Activated naive CD8-positive, alpha-beta T cell treated with anti-CD3 and anti-CD28 coated beads, Interleukin-2, amount 10 ng/mL, durations not matched to agents 7 days and 5 days (primary cell): ENCODE measurements at places on chromosomes 6 and 20.

GRCh38 chr6:158737082-158737709, 82.0 kb downstream of the EZR start:
- no peaks in the 10 kb centered on the region for H3K27me3 ChIP-seq
- H3K4me1 ChIP-seq = peaks cover 1% of the 10 kb centered on the region
- H3K4me3 ChIP-seq = no peak overlapping the region

- no peaks in the 10 kb centered on the region for H3K27me3 ChIP-seq
- H3K36me3 ChIP-seq = peaks cover 28% of the 10 kb centered on the region
- H3K27ac ChIP-seq = peak overlapping the region; percentile 73
- peaks cover 22% of the 10 kb centered on the region for H3K4me1 ChIP-seq
Observed at GRCh38 chr6:45156075-45156474, 172.1 kb upstream of the RUNX2 start.

DNA sequence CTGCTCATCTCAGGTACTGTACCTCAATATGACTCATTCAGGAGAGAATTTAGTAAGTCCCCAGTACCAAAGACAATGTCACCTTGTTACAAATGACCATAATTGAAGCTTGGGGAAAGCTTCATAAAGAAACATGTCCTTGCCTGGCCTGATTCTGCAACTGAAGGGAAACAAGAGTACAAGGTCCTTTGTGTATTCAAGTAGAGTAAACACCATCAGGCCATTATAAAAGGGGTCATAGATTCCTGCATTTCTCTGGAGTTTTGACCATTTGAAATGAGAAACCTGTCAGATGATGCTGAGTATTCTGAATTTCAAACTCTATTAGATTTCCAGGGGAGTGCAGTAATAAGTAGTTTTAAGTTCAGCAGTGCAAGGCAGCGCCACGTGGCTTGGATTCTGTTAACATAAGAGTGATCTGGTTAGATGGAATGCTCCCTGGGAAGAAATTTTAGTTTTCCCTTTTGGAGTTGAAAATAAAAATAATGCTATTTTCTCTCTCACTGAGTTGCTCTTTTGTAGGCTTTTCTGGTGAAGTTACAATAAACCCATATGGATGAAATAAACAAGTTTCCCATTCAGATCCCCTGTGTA, 1054.3 kb downstream of the EPHA7 start:
- no peaks in the 10 kb centered on the region for H3K4me1 ChIP-seq
- no peak for DNase-seq
- H3K27me3 ChIP-seq = no peaks in the 10 kb centered on the region
- H3K4me3 ChIP-seq = no peak overlapping the region
- H3K36me3 ChIP-seq = no peaks in the 10 kb centered on the region
- H3K27ac ChIP-seq = no peak overlapping the region

DNA sequence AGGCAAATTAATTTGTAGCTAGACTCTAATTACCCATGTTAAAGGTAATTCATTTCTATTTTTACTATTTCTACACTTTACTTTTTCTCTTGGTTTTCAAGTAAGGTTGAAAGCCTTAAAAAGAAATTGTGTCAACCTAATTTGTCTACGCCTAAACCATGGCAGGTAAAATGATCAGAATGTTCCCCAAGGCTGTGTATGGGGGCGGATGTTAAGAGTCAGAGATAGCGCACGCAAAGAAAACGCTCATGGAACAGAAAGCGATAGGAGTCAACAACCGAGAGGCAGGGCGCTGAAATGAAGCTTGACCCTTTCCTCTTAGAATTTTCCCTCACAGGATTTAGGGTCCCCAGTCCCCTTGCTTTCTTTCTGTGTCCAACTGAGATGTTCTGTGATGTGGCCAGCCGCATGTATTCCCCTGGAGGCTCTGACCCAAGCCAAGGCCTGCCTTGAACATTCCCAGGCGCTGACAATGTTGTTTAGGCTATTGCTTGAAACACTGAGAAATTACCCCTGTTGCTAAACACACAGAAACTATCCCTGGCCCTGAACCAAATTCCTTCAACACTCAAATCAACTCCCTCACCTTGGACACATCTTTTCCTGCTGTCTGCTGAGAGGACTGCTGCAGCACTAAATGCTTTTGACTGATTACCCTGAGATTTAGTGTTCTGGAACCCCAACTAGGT, 10.9 kb downstream of the PSMB1 start:
- H3K4me3 ChIP-seq = no peak overlapping the region
- peaks cover 11% of the 10 kb centered on the region for H3K36me3 ChIP-seq
- no peak overlapping the region for H3K27ac ChIP-seq
- peaks cover 6% of the 10 kb centered on the region for H3K4me1 ChIP-seq
- no peaks in the 10 kb centered on the region for H3K27me3 ChIP-seq

DNA sequence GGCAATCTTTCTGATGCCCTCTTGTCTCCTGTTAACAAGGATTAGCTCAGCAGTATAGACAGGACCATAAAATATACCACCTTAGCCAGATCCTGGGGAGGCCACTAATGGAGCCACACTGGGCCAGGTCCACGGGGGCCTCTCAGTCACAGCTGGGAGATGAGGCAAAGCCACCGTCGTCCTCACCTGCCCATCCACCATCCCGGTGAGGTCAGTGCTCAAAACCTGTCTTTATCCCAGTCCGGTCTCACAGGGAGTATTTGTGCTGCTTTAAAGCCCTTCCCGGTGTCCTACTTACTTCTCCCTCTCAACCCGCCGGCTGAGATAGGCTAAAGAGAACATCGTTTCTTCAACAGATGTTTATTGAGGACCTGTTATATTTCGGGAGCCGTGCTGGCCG, 104.3 kb downstream of the EDN3 start:
- no peaks in the 10 kb centered on the region for H3K36me3 ChIP-seq
- peaks cover 30% of the 10 kb centered on the region for H3K27me3 ChIP-seq
- H3K4me3 ChIP-seq = no peak overlapping the region
- no peak for DNase-seq
- no peaks in the 10 kb centered on the region for H3K4me1 ChIP-seq

DNA sequence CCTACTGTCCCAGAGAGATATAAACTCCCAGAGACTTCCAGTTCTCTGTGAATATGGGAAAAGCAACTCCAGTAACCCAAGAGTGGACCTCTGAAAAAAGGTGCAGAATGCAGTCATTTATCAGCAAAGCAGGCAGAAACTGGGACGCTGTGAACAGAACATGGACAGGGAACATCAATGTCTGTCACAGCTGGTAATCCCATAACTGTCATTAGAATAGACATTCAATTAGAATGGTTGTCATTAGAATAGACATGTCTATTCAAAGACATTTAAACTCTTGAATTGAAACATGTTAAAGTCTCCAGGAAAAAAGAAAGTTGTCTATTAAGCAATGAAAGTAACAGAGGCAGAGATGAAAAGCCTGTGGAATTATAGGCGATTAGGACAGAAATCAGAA, 302.1 kb downstream of the BTBD3 start:
- H3K4me3 ChIP-seq = no peak overlapping the region
- H3K36me3 ChIP-seq = no peaks in the 10 kb centered on the region
- no peak for DNase-seq
- H3K4me1 ChIP-seq = no peaks in the 10 kb centered on the region
- no peaks in the 10 kb centered on the region for H3K27me3 ChIP-seq

- no peaks in the 10 kb centered on the region for H3K36me3 ChIP-seq
- H3K27me3 ChIP-seq = peaks cover 16% of the 10 kb centered on the region
- no peak for DNase-seq
- peaks cover 2% of the 10 kb centered on the region for H3K4me1 ChIP-seq
- no peak overlapping the region for H3K27ac ChIP-seq
- H3K4me3 ChIP-seq = no peak overlapping the region
Observed at GRCh38 chr6:14029605-14030004, 88.0 kb upstream of the CD83 start.

- no peak overlapping the region for H3K27ac ChIP-seq
- H3K4me1 ChIP-seq = no peaks in the 10 kb centered on the region
- peaks cover 2% of the 10 kb centered on the region for H3K27me3 ChIP-seq
- DNase-seq = no peak
- no peaks in the 10 kb centered on the region for H3K36me3 ChIP-seq
- no peak overlapping the region for H3K4me3 ChIP-seq
Observed at GRCh38 chr6:46756469-46757213, 9.9 kb downstream of the ANKRD66 start.

DNA sequence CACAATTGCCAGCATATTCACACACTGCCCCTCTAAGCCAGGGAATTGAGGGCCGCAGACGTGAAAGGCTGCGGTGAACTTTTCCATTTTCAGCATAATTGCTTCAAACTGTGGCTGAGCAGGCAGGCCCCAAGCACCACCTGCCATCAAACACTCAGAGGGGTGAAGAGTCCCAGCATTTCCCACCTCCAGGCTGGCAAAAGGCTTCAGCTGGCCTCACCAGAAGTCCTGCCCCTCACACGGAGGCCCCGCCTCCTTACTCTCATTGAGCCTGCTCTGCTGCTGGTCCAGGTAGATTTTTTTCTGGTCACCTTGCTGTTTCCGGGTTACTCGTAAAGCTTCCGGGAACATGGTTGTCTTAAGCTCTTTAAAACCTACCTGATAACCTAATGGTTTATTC, 52.0 kb upstream of the PRELID3B start:
- H3K27ac ChIP-seq = no peak overlapping the region
- H3K4me1 ChIP-seq = peaks cover 3% of the 10 kb centered on the region
- no peak overlapping the region for H3K4me3 ChIP-seq
- no peak for DNase-seq
- peaks cover 7% of the 10 kb centered on the region for H3K27me3 ChIP-seq

DNA sequence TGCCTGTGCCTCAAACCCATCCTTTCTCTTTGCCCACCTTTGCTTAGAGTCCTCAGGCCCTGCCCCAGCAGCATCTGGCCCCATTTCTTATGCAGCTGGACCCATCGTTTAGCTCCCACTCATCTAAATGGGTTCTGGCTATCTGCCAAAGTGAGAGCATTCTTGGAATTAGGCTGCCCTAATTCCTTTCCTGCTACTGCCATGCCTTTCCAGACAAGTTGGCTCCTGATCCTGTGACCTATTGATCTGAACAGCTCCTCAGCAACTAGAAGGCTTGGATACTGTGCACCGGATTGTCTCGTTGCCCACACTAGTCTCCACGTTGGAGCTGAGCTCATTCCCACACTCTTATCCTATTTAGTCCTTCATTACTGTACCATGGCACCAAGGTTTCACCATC, 22.9 kb downstream of the DZANK1 start:
- H3K36me3 ChIP-seq = no peaks in the 10 kb centered on the region
- no peaks in the 10 kb centered on the region for H3K27me3 ChIP-seq
- H3K27ac ChIP-seq = no peak overlapping the region
- no peaks in the 10 kb centered on the region for H3K4me1 ChIP-seq
- DNase-seq = no peak

DNA sequence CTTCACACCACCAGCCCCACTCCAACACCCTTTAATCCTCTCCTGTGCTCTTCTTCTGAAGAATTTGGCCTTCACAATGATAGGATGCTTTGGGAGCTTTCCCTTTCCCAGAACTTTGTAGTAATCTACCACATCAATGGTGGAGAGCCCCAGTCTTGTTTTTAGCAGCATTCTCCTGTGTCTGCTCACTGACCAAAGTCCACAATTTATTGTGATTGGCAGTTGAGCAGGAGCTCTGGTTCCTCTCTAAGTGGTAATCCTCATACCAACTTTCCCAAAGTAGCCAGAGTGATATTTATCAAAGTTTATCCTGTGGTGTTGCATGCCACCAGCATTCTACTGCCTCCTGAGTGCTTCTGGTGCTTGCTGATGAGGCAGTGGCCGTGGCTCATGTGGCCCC, 29.0 kb upstream of the OPN5 start:
- peaks cover 2% of the 10 kb centered on the region for H3K36me3 ChIP-seq
- no peak for DNase-seq
- no peak overlapping the region for H3K4me3 ChIP-seq
- peaks cover 3% of the 10 kb centered on the region for H3K4me1 ChIP-seq
- peaks cover 12% of the 10 kb centered on the region for H3K27me3 ChIP-seq
- no peak overlapping the region for H3K27ac ChIP-seq

DNA sequence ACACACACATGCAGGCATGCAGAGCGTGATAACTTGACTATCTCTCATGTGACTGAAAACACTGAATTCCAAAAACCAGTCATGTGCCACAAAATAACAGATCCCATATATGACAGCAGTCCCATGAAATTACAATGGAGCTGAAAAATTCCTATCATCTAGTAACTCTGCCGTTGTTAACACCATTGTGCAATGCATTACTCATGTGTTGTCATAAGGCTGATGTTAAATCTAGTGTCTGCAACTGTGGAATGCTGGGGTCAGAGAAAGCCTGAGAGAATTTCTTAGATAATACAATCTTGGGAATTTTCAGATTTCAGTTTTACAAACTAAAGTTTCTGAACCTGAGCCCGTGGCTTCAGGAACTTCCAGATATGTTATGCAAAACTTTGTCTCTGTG, 70.2 kb downstream of the LYRM4 start:
- DNase-seq = no peak
- peaks cover 7% of the 10 kb centered on the region for H3K36me3 ChIP-seq
- no peaks in the 10 kb centered on the region for H3K27me3 ChIP-seq
- no peak overlapping the region for H3K4me3 ChIP-seq

DNA sequence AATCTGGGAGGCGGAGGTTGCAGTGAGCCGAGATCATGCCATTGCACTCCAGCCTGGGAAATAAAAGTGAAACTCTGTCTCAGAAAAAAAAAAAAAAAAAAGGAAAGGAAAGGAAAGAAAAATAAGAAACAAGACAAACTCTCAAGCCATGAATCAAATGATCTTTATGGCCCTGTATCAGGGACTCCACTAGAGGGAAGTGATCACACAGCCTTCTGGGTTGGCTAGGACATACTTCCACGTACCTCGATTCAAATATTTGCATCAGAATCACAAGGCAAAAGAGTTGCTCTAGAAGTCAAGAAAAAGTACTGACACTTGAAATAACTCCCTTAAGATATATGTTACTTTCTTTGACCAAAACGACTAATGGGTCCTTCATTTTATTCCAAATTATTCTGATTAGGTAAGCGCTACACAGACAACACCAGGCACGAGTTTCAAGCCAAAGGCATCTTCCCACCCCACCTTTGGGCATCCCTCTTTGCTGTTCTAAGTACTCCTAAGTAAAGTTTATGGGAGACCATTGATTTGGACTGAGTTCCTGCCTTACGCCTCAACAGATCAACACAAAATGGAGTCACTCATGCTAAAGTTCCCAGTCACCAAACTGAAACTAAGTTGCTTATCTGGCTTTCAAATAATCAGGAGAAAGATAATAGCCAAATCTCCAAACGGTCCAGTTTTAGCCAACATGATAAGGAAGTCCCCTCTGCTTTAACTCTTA, 77.5 kb upstream of the NT5E start:
- no peaks in the 10 kb centered on the region for H3K36me3 ChIP-seq
- no peak overlapping the region for H3K4me3 ChIP-seq
- no peak overlapping the region for H3K27ac ChIP-seq
- peaks cover 7% of the 10 kb centered on the region for H3K4me1 ChIP-seq
- DNase-seq = no peak

GRCh38 chr6:27892649-27893058, 19.5 kb downstream of the OR2B2 start:
- peaks cover 48% of the 10 kb centered on the region for H3K4me1 ChIP-seq
- no peaks in the 10 kb centered on the region for H3K27me3 ChIP-seq
- H3K27ac ChIP-seq = no peak overlapping the region
- peaks cover 7% of the 10 kb centered on the region for H3K36me3 ChIP-seq
- H3K4me3 ChIP-seq = no peak overlapping the region
- peak; percentile 89 for DNase-seq

- no peak for DNase-seq
- H3K4me1 ChIP-seq = peaks cover 69% of the 10 kb centered on the region
- H3K4me3 ChIP-seq = peak overlapping the region; percentile 91
- peak overlapping the region; percentile 95 for H3K27ac ChIP-seq
- peaks cover 15% of the 10 kb centered on the region for H3K36me3 ChIP-seq
- H3K27me3 ChIP-seq = no peaks in the 10 kb centered on the region
Observed at GRCh38 chr6:136752554-136752953, 39.7 kb downstream of the MAP3K5 start.
